Cortex of kidney (tissue), 1 donor: ENCODE measurements at places on chromosomes 1 and 21.

DNA sequence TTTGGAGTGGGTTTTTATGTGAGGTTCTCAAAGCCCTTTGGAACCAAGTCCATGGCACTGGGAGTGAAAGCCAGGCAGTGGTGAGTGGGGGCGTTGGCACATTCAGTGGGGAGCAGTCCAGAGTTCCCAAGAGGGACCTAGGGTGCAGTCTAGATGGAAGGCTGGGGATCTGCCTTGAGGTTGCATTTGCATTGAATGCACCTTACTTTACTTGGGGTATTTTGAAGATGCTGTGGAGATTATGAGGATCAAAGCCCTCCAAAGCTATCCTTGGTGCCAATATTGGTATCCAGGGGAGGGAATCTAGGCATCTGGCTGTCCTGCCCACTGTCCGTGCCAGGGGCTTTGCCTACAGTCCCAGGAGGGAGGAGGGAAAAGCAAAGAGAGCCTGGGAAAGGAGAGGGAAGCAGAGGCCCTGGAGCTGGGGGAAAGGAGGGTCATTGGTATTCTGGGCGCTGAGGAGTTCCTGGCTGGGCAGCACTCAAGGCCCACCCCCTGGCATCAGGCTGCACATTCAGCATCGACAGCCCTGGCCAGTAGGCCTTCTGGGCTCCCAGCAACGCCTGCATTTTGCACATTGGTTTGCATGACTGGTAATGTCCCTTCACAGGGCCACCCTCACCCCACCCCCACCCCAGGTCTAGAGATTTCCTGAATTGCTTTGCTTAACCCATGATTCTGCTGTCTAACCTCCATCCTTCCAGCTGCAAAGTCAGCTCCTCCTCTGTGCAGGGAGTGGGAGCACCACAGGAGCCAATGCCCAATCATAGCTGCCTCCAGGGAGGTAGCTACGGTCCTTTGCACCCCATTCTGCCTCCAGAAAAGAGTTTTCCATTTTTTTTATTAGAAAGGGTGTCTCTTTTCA, 843 bp upstream of the BCAN start:
- DNase-seq, result no peak

GRCh38 chr1:205812271-205812877, 624 bp downstream of the SLC41A1 start:
- no peak for DNase-seq

DNA sequence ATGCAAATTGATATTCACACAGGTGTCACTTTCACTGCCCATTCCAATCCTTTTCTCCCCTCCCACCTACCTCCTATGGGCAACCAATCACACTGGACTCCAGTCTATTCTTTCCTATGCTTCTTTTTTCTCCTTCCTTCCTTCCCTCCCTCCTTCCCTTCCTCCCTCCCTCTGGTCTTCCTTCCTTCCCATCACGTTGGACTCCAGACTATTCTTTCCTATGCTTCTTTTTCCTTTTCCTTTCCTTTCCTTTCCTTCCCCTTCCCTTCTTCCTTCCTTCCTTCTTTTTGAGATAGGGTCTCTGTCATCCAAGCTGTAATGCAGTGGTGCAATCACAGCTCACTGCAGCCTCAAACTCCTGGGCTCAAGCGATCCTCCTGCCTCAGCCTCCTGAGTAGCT, 64.6 kb downstream of the GNG4 start:
- no peak for DNase-seq

- no peak for DNase-seq
Measured at GRCh38 chr1:23588749-23589548, 29.6 kb upstream of the ID3 start.

- DNase-seq, result no peak
Measured at GRCh38 chr1:201310251-201310985, 27.1 kb downstream of the PKP1 start.

DNA sequence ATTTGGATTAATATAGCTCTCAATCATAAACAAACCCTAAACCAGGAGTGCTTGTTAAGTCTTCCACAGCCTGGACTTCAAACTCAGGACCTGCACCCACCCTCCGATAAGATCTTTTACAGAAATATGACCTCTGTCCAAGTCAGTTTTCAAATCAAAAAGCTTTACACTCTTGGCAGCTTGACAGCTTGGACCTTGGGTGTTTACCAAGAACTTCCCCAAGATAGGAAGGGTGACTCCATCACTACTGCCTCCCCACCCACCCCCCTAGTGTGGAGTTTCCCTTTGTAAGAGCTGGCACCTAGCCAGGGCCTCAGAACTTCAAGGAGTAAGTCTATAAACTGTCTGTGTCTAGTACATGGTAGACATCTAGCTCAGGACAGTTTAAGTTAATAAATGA, 9.6 kb downstream of the BCAR3 start:
- DNase-seq, result no peak

DNA sequence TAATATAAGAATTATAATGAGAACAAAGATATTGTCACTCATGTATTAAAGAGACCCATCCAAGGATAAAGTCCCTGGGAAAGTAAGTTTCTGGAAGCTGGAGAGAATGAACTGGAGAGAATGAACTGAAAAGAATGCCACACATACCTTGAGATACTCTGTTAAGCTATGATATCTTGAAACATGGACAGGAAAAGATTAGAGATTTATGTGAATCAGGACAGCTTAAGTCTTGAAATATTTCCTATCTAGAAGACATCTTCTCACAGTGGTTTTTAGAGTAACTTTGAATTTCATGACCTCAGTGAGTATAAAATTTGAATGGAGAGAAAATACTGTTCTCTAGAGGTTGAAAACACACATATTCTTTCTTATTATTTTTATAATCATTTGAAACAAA, 201.3 kb upstream of the HMCN1 start:
- no peak for DNase-seq

- DNase-seq, result no peak
Measured at GRCh38 chr21:44051462-44051941, 39.4 kb downstream of the TRAPPC10 start.
